Cerebellar nuclear complex (tissue), 1 donor: ENCODE measurements at places on chromosomes 11 and 22.

DNA sequence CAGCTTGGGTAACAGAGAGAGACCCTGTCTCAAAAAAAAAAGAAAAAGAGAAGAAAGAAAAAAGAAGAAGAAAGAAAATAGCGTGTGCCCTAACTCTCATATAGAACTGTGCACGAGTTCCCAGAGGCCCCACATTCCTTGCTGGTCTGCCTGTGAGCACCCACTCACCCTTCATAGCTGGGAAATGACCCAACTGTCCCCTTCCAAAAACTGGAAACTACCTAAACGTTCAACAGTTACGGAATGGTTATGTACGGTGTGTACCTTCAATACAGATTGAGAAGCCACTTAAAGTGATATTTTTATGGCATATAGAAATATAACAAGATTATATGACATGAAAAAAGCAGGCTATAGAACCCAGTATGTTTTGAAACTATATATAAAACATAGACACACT lies 82.0 kb downstream of the PARVA start:
- DNase-seq, result no peak

DNA sequence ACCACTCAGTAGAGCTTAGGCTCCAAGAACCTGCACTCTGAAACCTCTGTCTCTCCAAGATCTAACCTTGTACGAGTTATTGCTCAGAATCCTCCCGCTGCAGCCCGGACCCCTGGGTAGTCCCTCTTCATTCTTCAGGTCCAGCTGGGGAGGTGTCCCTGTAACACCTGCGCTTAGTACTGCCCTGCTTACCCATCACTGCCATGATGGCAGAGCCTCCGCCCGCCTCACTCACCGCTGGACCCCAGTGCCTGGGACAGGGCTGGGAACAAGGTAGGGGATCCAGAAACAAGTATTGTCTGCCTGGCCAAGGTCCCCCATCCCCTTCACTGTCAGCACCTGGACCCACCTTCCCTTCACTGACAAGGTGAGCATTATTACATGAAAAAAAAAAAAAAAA lies 50.3 kb downstream of the THAP12 start:
- DNase-seq, result no peak

DNA sequence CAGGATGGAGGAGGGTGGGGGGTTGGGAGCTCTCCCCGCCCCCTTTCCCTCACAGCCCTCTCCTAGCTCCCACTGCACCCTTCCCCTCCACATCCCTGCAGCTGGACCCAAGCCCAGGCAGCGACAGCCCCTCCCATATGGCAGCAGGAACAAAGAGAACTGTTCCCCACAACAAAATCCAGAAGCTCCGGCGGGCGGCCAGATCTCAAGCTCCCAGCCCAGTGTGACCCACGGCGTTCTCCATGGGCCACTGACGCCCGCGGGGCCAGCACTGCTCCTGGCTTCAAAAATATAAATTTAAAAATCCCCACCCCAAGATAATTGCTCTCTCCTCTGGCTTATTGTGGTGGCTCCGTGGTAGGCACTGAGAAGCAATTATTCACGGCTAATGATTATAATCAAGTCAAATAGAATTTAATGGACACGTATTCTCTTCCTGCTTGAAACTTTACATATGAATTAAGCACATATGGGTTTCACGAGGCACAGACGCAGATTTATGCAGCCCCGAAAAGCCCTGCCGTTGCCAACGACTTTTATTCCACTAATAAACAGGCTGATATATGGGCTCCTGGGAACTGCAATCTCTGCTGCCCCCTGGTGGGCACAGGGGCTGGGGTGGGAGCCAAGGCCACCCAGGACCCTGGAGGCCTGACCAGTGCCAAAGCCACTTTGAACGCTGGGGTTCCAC lies 17.5 kb downstream of the MACROD1 start:
- no peak for DNase-seq

- no peak for DNase-seq
These were observed 69.4 kb upstream of the CLMP start for GRCh38 chr11:123264431-123264780.

DNA sequence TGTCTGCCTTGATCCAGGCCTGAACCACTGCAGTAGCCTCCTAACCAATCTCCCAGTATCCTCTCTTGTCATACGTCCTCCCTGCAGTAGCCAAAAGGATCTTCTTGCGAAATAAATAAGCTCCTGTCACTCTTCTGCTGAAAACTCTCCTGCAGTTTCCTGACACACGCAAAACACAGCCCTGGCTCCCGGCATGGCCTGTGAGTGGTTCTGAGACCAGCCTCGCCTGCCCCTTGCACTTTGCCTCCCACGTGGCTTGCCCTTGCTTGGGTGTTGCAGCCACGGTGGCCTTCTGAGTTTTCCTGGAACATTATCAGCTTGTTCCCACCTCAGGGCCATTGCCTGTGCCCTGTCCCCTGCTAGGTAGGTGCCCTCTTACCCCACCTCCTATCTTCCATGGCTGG lies 7.2 kb downstream of the ZC3H7B start:
- no peak for DNase-seq

DNA sequence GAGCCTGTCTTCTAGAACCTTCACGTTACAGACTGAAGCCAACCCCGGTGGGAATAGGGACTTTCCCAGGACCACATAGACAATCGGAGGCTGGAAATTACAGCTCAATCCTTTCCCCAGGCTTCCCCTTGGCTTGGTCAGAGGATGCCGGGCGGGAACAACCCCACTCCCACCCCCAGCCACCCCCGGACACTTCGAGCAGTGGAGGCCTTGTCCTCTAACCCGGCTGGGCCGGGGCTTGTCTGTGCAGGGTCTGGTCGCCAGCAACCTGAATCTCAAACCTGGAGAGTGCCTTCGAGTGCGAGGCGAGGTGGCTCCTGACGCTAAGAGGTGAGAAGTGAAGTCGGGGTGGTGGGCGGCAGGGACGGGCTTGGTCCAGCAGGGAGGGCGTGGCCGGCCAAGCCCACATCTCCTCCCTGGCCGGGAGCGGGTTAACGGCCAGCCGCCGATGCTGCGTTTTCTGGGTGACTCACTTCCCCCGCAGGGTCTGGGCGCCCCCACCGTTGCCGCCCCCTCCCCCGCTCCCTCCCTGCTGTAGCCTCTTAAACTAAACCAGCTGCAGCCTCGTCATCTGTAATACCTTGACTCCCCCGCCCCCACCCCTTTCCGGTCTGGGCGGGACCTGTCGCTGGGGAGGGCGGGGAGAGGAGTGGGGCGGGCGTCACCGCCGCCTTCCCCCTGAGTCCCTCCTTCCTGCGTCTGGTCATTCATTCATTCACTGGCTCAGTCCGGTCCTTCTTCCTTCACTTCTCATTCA lies 1.5 kb downstream of the LGALS1 start:
- DNase-seq, result no peak

DNA sequence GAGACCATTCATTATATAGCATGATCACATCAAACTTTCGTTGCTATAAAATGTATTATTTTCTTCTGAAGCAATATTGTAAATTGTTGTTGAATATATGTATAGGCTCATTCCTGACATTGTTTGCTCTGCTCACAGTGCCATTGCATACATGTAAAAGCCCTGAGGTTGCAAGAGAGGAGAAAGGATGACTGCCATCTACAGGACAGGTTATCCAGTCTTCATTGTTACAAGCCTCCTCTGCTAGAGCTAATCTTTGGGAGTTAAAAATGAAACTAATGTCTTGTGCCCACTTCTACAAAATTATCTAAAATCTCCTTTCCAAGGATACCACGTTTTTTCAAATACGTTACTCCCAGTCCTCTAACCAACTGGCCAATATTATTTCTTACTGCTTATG lies 16.4 kb upstream of the OR5AL1 start:
- DNase-seq, result no peak

DNA sequence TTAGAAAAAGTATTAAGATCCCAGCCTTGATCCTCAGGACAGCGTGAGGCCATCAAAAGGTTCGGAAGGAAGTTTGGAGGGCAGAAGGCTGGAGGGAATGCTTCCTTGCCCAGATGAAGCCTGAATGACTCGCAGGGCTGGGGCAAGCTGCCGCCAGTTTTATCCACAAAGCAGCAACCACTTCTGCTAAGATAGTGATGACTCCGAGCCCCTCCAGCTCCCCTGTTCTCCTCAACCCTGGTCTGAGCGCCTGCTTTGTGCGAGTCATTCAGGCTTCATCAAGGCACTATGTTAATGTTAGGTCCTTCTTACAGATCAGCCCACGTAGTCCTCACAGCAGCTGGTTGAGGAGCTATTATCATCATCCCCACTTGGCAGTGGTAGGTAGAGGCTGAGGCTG lies 158.8 kb downstream of the COMMD9 start:
- no peak for DNase-seq

DNA sequence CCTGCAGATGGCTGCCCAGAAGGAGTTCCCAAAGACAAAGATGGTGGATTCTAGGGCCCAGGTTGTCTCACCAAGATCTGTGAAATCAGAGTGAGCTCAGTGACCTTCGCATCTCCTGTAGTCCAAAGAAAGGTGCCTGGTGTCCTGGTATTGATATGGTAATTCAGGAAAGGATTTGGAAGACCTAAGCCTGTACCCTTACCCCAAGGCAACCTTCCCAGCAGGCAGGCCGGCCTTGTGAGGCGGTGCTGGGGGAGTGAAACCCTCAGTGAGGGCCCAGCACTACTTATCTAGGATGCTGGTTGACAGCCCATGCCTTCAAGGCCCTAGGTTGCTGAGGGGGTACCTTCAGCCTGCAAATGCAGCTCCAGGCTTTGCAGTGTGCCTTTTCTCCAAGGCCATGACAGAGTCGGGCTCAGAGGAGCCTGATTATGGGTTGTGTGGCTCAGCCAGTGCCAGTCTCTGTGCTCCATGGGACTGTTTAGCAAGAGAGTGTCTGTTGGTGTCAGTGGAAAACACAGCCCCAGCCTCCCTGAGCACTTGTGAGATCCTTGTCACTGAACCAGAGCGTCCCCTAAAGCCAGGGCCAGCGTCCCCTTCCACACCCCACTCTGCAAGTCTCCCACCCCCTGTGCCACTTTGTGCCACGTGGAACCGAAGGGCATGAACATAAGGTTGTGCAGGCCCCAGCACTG lies 72.8 kb upstream of the MYOD1 start:
- no peak for DNase-seq

GRCh38 chr11:129790106-129790505 lies 25.5 kb upstream of the TMEM45B start:
- DNase-seq, result no peak

GRCh38 chr22:23784215-23784732 lies 2.5 kb upstream of the SMARCB1 start:
- DNase-seq, result no peak

GRCh38 chr11:125394296-125394695 lies 101.8 kb downstream of the FEZ1 start:
- DNase-seq, result no peak

GRCh38 chr11:22459048-22459447 lies 120.9 kb downstream of the SLC17A6 start:
- no peak for DNase-seq

DNA sequence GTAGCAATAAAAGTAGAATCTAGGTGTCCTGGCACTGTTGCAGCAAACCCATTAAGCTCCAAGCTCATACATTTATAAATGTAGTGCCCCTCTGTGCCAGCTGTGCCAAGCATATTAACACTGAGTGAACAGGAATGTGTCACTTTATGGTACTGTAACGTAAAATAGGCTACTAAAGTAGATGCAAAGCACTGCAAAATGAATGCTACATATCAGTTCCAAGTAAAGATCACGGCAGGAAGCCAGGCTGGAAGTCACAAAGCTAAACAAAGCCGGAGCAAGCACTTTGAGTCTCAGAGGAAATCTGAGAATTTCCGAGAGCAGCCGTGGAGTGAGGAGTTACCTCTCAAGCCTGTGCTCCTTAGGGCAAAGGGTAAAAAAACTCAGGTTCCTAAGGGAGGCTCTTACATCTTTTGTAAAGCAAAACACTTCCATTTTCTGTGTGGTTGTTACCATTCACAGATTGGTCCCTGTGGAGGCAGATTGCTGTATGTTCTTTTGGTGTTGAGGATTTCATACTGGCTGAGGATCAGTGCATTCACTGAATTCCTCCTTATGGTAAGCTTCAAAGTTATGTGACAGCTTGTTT lies 85.7 kb downstream of the WNT11 start:
- DNase-seq, result no peak

DNA sequence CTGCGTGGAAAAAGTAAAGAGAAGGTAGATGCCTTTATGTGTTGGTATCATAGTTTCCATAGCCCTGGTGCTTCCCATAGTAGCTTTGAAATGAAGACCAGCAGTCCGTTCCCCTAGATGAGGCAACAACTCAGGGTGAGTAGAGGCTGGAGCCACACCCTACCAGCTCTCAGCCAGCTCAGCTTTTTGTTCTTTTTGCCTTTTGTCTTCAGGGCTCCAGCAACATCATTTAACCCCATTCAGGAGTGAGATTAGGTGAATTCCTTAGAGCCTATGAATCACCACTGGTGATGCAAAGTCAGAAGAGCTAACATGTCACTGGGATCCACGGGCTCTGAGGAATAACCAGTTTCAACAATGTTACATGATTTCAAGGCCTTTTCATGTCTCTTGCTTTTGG lies 14.0 kb upstream of the SESN3 start:
- no peak for DNase-seq

- peak; percentile 47 for DNase-seq
These were observed 14.9 kb downstream of the DAGLA start for GRCh38 chr11:61694946-61695706.

DNA sequence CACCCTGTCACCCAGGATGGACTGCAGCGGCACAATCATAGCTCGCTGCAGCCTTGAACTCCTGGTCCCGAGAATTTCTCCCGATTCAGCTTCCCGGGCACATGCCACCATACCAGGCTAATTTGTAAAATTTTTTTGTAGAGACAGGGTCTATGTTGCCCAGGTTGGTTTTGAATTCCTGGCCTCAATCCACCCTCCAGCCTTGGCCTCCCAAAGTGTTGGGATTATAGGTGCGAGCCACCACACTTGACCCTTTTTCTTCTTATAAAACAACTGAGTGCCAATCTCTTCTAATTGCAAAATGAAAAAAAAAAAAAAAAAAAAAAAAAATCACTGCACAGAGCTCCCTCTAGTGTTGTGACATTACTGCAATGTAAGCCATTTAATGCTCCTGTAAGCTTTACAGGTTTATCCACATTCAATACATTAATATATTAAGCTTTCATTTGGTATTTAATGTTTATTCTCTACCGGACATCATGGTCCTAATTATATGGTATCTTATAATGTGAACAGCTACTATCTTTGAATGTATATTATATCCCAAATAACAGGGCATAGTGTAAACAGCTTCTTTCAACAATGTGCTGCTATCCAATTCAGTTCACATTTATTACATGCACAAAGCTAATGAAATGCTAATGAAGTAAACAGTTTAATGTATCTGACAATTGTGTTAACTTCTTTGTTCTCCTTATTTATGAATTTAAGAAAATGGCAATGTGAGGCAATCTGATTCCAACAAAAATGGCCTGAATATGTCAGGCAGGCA lies 44.6 kb downstream of the COPB1 start:
- DNase-seq, result no peak
